ENCODE measurements at places on chromosomes 3 and 15. TPM values are rescaled to one million over a fixed set of nuclear protein-coding genes. Genes with fewer than 3 reads are reported as not detected.

Gene NTRK3
- 12.3 TPM for total RNA-seq

Gene GUCA1C
- not detected for total RNA-seq

- no peak for DNase-seq
- no peaks in the 10 kb centered on the region for H3K27me3 ChIP-seq
- no peaks in the 10 kb centered on the region for H3K36me3 ChIP-seq
- H3K27ac ChIP-seq, result no peak overlapping the region
- no peak overlapping the region for H3K4me3 ChIP-seq
Measured at GRCh38 chr3:143699424-143699823, 148.8 kb downstream of the SLC9A9 start.

- no peaks in the 10 kb centered on the region for H3K27me3 ChIP-seq
- peaks cover 28% of the 10 kb centered on the region for H3K4me1 ChIP-seq
- H3K27ac ChIP-seq, result no peak overlapping the region
Measured at GRCh38 chr3:150239766-150240165, 168.3 kb upstream of the TSC22D2 start.

Gene COMMD2
- total RNA-seq, result 52.1 TPM

- DNase-seq, result no peak
- peaks cover 2% of the 10 kb centered on the region for H3K27me3 ChIP-seq
- no peaks in the 10 kb centered on the region for H3K36me3 ChIP-seq
- H3K4me1 ChIP-seq, result peaks cover 3% of the 10 kb centered on the region
- no peak overlapping the region for H3K4me3 ChIP-seq
Measured at GRCh38 chr3:33155301-33155700, 41.5 kb downstream of the CRTAP start.

Gene INSYN1
- 9.0 TPM for total RNA-seq

DNA sequence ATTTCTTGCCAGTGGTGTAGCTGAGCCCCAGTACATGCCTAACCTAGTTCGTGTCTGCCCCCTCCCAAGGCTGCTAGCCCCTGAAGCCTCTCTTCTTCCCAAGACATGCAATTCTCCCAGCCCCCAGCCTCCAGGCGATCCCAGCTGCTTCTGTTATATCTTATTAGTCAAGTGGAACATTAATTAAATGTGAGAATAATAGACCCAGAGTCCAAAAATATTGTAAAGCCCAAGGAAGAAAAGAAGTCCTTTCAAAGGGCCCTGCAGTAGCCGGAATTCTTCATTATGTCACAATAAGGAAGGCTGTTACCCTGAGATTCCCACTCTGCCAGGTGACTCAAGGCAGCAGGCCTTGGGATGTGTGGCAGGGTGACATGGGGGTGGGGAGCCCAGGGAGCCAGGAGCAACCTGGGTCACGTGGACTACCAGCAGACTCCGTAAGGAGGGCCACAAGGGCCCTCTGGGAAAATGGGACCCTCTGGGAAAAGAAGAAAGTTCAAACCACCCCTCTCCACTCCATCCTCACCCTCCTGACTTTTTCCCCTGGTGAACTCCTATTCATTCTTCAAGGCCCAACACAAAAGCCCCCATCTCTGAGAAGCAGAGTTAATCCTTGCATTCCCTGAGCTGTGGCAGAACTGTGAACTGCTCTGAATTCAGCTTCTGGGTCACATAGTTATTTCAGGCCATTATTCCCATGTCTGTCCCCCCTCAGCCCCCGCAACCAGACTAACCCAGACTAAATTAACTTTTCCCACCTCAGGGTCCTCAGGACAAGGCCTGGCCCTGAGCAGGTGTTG, 21.8 kb upstream of the TRH start:
- no peak overlapping the region for H3K4me3 ChIP-seq
- H3K27ac ChIP-seq, result no peak overlapping the region
- no peaks in the 10 kb centered on the region for H3K36me3 ChIP-seq
- no peaks in the 10 kb centered on the region for H3K4me1 ChIP-seq
- peaks cover 17% of the 10 kb centered on the region for H3K27me3 ChIP-seq

- no peak overlapping the region for H3K27ac ChIP-seq
- no peak for DNase-seq
- H3K4me1 ChIP-seq, result no peaks in the 10 kb centered on the region
- H3K4me3 ChIP-seq, result no peak overlapping the region
- H3K36me3 ChIP-seq, result no peaks in the 10 kb centered on the region
- no peaks in the 10 kb centered on the region for H3K27me3 ChIP-seq
Measured at GRCh38 chr3:95302044-95302443, 1239.2 kb downstream of the NSUN3 start.

- H3K4me3 ChIP-seq, result no peak overlapping the region
- H3K4me1 ChIP-seq, result peaks cover 16% of the 10 kb centered on the region
- H3K36me3 ChIP-seq, result peaks cover 16% of the 10 kb centered on the region
- no peaks in the 10 kb centered on the region for H3K27me3 ChIP-seq
Measured at GRCh38 chr15:89192136-89192535, 29.2 kb downstream of the RLBP1 start.

GRCh38 chr3:81445712-81446111, 315.7 kb downstream of the GBE1 start:
- no peaks in the 10 kb centered on the region for H3K27me3 ChIP-seq
- H3K27ac ChIP-seq, result no peak overlapping the region
- DNase-seq, result no peak
- no peaks in the 10 kb centered on the region for H3K36me3 ChIP-seq

DNA sequence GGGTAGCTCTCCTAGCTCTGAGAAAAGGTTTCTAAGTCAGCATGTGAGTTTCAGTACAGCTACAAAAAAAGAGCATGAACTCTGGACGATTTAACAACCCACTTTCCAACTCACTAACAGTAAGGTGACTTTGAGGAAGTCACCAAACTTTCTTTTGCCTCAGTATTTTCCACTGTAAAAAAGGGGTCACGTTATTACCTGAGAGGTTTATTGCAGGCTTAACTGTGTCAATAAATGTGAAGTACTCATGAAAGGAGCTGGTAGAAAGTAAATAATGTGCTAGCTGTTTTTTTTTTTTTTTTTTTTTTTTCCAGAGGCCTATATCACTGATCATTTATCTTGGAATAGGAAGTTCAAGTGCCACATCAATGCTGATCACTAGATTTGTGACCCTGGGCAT, 89.3 kb downstream of the PLSCR2 start:
- no peaks in the 10 kb centered on the region for H3K36me3 ChIP-seq
- no peaks in the 10 kb centered on the region for H3K27me3 ChIP-seq
- H3K4me3 ChIP-seq, result no peak overlapping the region
- no peak overlapping the region for H3K27ac ChIP-seq
- DNase-seq, result no peak

GRCh38 chr3:157487339-157487738, 15.9 kb downstream of the VEPH1 start:
- peaks cover 4% of the 10 kb centered on the region for H3K36me3 ChIP-seq
- DNase-seq, result no peak
- no peak overlapping the region for H3K27ac ChIP-seq
- peaks cover 5% of the 10 kb centered on the region for H3K4me1 ChIP-seq
- no peak overlapping the region for H3K4me3 ChIP-seq

- H3K27ac ChIP-seq, result no peak overlapping the region
- H3K27me3 ChIP-seq, result no peaks in the 10 kb centered on the region
- DNase-seq, result no peak
- H3K4me3 ChIP-seq, result no peak overlapping the region
Measured at GRCh38 chr15:23415321-23415865, 31.6 kb downstream of the GOLGA6L2 start.
